ENCODE measurements at places on chromosomes 6 and 20.

DNA sequence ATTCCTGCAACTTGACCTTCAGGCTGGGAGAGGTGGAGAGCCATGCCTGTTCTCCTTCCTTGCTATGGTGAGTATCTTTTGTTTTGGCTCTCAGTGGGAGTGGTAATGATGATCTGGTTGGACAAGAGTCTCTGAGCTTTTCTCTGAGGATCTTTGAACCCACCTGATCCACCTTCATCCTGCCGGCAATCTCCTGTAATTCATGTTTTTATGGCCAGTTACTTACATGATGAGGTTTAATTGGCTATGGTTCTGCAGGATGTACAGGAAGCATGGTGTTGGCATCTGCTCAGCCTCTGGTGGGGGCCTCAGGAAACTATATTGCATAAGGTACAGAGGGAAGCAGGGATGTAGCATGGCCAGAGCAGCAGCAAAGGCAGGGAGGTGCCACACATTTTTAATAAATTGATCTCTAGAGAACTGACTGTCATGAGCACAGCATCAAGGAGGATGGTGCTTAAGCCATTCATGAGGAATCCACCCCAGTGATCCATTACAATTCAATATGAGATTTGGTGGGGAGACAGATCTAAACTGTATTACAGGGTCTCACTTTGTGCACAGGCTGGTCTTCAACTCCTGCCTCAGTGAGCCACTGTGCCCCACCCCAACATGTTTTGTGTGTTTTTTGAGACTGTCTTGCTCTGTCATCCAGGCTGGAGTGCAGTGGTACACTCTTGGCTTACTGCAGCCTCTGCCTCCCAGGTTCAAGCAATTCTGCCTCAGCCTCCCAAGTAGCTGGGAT lies 10.0 kb downstream of the HSPA1B start:
- DNase-seq: no peak

DNA sequence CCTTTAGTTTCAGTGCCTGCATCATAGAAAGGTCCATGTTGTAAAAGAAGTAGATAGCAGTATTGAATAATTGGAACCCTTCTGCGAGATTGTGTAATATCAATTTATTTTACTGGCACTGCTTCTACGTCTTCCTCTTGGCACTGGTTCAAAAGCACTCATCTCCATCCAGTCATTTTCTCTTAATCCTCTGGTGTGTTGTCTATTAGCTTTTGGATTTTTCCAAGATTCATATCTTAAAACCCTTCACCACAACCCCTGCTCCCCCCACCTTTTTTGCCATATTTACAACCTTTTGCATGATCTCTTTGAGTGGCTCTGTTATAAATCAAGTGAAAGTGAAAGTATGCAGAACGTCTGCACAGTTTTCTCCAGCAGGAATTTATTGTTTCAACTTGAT lies 76.6 kb upstream of the HSF2 start:
- peak; percentile 2 for DNase-seq

- no peak for DNase-seq
Measured at GRCh38 chr6:63504777-63505384, 67.4 kb upstream of the LOC128125822 start.

DNA sequence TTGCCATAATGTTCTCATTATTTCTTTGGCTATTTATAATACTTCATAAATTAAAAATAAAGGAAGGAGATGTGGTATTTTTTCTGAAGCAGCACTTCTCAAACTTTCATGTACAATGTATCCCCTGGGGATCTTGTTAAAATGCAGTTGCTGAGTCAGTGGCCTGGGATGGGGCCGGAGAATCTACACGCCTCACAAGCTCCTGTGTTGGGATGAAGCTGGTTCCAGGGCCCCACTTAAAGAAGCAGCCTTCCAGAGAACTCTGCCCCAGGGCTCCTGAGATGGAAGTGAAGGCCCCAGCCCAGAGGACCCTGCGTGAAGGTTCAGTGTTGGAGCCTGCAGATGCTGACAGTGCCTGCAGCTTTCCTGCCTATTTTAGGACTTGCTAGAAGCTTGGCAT lies 40.1 kb upstream of the SLC23A2 start:
- DNase-seq: peak; percentile 15

GRCh38 chr6:151285122-151285521 lies 45.4 kb downstream of the AKAP12 start:
- no peak for DNase-seq

- DNase-seq: no peak
Measured at GRCh38 chr6:99349171-99350141, at the start of gene FAXC. Gene FAXC (minus strand): TSS chr6:99349674. CDS start chr6:99349372, 302 bp downstream.

- no peak for DNase-seq
Measured at GRCh38 chr20:31593221-31594001, 11.7 kb upstream of the ID1 start.

- DNase-seq: peak; percentile 37
Measured at GRCh38 chr20:58883241-58883691, 30.8 kb downstream of the GNAS start.

- DNase-seq: no peak
Measured at GRCh38 chr6:104579310-104579863, 280.3 kb downstream of the HACE1 start.

- no peak for DNase-seq
Measured at GRCh38 chr6:170152989-170153388, 137.9 kb downstream of the DLL1 start.

DNA sequence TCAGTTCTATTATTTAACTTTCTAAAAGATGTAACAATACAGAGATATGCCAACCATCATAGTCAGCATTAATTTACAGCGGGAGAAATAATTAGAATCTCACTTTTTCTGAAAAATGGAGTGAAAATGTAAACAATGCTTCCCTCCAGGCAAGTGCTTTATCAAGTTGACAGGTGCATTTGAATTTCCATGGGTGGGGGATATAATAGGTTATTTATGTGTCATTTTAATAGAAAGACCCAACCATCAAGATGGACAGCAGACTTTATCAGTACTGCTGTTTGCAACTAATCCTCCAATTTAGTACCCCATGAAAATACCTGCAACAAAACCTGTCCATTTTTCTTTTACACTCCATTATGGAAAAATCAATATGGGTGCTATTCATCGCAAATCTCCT lies 780.1 kb downstream of the TFAP2A start:
- DNase-seq: no peak

DNA sequence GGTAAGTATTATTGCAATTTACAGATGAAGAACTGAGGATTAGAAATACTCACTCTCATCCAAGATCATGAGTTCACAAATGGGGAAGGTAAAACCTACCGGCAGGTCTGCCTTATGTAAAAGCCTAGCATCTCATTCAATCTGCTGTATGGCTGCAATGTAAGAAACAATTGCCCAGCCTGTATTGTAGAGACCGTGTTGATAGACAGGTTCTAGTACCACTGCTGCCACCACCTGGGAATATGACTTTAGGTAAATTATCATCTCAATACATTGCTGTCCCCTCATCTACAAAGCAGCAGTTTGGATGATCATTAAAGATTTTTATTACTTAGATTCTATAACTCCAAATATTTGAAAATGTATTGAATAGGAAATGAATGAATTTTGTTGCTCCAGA lies 23.3 kb upstream of the ARHGAP18 start:
- DNase-seq: no peak

DNA sequence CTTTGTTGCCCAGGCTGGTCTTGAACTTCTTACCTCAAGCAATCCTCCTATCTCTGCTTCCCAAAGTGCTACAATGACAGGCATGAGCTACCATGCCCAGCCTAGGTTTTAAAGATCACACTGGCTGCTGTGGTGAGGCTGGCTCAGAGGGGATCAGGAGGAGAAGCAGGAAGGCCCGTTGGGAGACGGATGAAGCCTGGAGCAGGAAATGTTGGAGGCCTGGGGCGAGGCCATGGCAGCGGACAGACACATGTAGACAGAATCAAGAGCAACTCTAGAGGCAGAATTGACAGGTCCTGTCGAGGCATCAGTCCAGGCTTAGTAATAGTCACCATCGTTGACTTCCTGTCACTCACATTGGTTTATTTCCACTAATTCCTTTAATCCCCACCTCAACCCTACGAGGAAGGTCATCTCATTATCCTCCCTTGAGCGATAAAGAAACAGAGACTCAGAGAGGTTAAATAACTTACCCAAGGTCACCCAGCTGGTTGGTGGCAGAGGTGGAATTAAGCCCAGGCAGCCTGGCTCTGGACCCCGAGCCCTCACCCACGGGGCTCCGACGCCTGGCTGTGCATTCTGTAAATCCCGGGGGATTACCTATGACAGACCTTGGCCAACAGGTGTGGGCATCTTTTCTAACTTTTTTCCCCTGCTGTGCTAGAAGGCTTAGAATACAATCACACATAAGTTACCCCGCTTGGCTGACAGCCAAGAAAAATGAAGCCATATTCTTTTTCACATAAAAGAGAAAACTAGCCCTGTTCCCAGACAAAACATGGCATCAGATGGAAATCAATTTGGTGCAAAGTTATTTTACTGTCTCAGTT lies 113.4 kb downstream of the EYA2 start:
- no peak for DNase-seq

- DNase-seq: peak; percentile 5
Measured at GRCh38 chr20:23205611-23206041, 119.5 kb upstream of the CD93 start.

DNA sequence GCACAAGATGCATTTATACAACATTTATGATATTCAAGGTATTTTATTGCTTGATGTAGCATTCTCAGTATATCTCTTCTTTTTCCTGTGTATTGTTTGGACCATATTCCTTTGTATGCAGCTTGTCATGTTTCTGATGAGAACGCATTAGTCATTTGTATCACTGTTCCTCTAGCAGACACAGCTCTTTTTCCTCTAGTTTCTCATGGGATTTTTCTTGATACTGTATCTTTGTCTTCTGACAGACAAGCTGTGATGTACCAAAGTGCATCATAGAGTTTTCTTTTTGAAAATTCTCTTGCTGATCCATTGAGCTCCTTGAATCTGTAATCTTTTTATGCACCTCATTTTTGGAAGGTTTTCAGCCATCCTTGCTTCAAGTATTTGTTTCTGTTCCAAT lies 140.9 kb downstream of the SLC22A3 start:
- no peak for DNase-seq

- DNase-seq: no peak
Measured at GRCh38 chr20:29873946-29874345, 1383.5 kb upstream of the DEFB115 start.

DNA sequence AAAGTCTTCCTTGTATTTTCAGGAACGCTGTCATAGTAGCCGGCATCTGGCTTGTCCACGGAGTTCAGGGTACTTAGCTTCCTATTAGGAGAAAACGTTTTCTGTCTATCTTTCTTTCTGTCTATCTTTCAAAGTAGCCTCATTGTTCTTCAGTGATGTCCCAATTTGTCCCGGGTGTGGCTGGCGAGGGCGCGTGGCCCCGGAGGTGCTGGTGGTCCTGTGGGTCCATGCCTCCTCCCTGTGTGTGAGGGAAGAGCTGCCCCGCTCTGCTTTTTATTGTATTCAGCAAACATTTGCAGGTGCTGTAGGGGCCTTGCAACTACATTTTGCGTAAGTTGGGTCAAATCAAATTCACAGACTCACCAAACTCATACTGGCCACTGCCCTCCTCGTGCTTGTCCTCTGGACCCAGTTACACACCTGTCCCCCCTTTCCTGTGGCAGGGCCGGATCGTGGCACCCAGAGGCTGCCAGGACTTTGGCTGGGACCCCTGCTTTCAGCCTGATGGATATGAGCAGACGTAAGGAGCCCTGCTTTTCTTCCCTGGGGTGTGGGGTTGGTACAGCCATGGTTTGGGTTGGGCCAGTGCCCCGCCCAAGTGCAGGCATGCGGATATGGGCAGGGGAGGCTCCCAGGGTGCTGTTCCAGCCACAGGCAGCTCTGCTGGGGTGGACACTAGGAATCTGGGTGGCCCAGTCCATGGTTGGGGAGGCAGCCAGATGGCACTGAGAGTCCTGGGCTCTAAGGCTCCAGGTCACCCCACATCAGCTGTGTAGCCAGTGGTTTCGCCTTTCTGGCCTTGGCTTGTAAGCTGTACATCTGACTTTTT lies 12.3 kb downstream of the ITPA start:
- no peak for DNase-seq

GRCh38 chr20:41137614-41138474 lies 501 bp downstream of the PLCG1 start:
- peak; percentile 24 for DNase-seq

- DNase-seq: no peak
Measured at GRCh38 chr20:3282271-3283221, 43.6 kb upstream of the SLC4A11 start.

- no peak for DNase-seq
Measured at GRCh38 chr6:52552278-52552643, 24.6 kb downstream of the TRAM2 start.

DNA sequence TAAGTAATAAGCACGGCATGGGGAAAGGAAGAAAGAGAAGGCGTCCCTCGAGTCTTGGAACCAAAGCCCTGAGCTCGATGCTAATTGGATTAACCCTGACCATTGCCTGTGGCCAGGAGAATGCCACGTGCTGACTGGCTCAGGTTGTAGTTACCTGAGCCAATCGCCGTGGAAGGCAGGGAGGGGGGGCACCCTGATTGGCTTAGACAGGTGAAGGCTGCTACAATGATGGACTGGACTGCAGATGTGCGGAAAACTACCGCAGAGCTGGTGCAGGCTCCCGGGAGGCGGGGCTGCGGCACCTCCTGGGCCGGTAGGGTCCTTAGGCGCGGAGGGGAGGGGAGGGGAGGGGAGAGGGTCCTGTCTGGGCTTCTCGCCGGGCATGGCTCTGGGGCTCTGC lies 121.3 kb downstream of the TFAP2C start:
- no peak for DNase-seq

- DNase-seq: no peak
Measured at GRCh38 chr6:68633281-68633971, 1.7 kb upstream of the ADGRB3 start.

DNA sequence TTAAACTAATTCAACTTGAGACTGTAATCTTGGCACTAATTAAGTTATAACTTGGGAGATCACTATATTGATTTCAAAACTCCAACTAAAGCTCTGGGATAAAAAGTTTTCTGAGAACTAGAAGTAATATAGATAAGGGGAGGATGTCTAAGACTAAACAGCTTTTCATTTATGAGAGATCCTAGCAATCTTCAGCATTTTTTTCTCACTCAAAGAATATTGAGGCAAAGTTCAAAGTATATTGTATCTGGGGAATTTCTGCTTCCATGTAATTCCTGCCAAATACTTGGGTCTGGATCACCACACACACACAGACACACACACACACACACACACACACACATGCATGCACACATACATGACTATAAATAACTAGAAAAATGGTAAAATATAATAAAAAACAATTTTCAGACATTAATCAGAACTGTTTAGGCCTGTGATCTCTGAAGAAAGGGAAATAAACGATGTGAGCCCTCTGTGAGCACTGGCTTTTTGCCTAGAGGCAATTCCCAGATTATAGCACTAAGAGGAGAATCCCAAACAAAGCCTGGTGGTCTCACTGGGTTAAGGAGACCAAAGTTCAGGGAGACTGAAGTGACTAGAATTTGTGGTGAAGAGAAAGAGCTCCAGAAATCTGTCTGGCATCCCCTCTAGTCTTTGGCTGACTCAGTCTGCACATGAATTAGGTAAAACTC lies 92.8 kb downstream of the ADAT2 start:
- DNase-seq: no peak

GRCh38 chr6:21538186-21538798 lies 55.3 kb upstream of the SOX4 start:
- no peak for DNase-seq

DNA sequence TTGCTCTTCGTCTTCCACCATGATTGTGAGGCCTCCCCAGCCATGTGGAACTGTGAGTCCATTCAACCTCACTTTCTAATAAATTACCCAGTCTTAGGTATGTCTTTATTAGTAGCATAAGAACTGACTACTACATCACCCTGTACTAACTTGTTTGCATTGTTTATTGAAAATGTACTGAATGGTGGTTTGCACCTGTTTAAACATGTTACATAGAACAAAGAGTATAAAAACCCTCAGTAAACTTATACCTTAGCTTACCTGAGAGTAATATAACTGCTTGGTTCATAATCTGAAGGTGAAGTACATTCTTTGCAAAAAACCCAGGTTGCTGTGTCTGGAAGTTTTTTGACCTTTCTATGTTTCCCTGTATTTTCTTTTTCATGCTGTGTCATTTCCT lies 777.8 kb downstream of the TBC1D32 start:
- DNase-seq: no peak

All from AG09319 (cell line).